Renal cortical epithelial cell (primary cell): ENCODE measurements at places on chromosomes 4 and X.
A peak's percentile ranks its signal among the peaks of the same experiment; 100 is the strongest.

- DNase-seq = no peak
These were observed 260 bp upstream of the CCDC149 start for GRCh38 chr4:24913119-24913485.

DNA sequence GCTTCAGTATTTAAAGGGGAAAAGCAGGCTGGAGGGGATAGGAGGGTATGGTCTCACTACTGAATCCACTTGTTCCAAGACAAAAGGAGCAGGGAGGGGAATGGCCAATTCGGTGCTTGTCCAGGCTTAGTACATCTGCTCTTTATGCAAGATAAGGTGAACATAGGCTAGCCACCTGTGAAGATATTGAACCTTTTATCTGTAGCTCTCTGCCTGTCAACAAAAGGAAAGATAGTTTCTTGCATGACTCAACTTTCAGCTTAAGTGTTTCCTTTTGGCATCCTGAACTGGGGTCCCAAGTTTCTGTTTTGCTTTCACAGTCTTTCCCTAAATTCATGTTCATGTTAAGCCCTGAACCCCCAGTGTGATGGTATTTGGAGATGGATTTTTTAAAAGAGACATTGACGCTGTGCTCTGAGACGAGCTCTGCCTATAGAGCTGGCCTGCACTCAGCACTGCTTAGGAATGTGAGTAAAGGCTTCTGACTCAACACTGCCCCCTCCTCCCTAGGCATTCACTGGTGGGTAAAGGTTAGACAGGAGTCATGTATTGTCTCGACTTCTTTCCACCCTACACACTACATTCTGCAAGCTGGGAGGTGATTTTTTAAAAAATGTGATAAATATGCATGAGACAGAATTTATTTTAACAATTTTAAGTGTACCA, 28.2 kb downstream of the FAM149A start:
- peak; percentile 79 for DNase-seq

GRCh38 chrX:97587171-97587570, 703.5 kb downstream of the RPA4 start:
- no peak for DNase-seq

- no peak for DNase-seq
These were observed 129.5 kb downstream of the GRID2 start for GRCh38 chr4:92433272-92433758.

DNA sequence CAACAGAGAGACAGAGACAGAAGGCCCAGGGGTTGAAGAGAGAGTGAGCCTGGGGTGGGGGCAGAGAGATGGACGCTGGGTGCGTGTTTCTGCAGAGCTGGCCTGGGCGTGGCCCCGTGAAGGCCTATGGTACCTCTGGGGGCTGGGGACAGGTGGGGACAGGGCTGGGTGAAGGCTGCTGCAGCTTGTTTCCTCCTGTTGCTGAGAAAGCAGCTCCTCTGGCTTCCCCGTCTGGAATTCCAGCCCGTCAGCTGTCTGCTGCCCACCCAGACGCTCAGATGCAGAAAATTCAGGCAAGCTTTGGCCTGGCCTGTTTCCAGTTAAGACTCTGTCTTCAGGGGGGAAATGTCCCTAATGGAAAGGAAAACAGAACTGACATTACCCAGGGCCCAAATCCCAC, 76.8 kb upstream of the PSAPL1 start:
- DNase-seq = no peak

- no peak for DNase-seq
These were observed 208.9 kb upstream of the ARHGEF9 start for GRCh38 chrX:63993936-63994335.

- no peak for DNase-seq
These were observed 452.3 kb downstream of the ZIC3 start for GRCh38 chrX:138018145-138018799.

DNA sequence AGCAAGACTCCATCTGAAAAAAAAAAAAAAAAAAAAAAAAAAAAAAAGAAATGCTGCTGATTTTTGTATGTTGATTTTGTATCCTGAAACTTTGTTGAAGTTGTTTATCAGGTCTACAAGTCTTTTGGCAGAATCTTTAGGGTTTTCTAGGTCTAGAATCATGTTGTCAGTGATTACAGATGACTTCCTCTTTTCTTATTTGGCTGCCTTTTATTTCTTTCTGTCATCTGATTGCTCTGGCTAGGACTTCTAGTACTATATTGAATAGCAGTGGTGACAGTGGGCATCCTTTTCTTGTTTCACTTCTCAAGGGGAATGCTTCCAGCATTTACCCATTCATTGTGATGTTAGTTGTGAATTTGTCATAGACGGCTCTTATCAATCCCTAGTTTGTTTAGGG, 334.4 kb downstream of the SPRY1 start:
- no peak for DNase-seq

DNA sequence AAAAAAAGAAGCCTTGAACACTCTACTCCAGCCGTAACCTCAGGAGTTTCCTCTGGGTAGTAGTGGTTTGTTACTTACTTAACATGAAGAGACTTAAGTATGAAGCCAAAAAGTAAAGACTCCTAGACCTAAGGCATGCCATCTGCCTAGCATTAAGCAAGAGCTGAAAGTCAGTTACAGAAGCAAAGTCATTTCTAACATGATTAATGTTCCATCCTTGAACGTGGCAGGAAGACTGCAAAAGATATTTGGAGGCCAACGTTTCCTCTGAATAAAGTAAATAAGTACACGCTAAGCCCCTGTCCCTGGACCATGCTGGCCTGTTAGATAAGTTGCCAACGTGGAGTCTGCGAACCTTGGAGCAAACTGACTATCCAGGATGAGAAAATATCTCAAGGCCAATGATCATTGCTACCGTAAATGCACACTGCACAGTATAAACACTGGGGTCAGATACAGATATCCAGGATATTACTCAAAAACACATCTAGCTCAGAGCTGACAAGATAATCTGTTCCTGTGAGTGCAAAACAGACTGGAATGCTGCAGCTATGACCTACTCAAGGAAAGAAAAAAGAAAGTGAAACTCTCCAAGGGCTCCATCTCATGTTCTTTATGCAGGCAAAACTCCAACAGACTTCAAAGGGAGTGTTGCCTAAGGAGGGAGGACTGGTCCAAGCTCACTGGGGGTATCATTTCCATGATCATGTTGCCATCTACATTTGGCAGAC, 255.8 kb downstream of the COL25A1 start:
- DNase-seq = no peak

- peak; percentile 15 for DNase-seq
These were observed 71.3 kb upstream of the ANKRD50 start for GRCh38 chr4:124783847-124784246.

DNA sequence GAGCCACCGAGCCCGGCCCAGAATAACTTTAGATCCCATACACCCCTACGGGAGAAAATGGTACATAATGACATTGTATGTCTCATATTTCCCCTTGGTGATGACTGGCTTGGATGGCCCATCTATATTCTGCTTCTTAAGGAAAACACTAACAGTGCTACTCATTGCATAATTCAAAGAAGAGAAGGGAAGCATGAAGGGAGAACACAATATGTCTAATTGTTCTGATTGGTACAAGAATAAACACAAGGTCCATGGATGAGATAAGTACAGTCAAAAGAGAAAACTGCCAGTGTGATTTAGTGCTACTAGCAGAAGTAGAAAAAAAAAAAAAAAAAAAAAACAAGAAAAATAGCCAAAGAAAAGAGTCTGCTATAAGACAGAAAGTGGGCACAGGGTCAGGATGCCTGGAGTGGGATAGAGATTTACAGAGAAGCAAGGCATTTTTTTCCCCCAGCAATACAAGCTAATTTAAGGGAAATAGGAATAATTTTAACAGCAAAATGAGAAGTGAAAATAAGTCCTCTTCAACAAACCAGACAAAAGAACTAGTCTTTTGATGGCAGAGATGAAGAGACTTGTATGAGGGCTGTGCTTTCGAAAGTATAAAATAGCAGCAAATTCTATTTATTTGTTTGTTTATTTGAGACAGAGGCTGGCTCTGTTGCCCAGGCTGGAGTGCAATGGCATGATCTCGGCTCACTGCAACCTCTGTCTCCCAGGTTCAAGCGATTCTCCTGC, 96.5 kb upstream of the MAP3K15 start:
- no peak for DNase-seq

- DNase-seq = no peak
These were observed 1153.8 kb downstream of the STIM2 start for GRCh38 chr4:28014469-28014868.

- peak; percentile 93 for DNase-seq
These were observed 90.8 kb downstream of the IRF2 start for GRCh38 chr4:184383497-184384055.

GRCh38 chr4:38832624-38833528, 23.7 kb downstream of the TLR6 start:
- no peak for DNase-seq

- DNase-seq = peak; percentile 39
These were observed 506.9 kb upstream of the PCDH10 start for GRCh38 chr4:132642016-132642817.

GRCh38 chrX:46686003-46686645, 72.8 kb downstream of the SLC9A7 start:
- peak; percentile 6 for DNase-seq

- peak; percentile 28 for DNase-seq
These were observed 41.4 kb upstream of the CXCL13 start for GRCh38 chr4:77564231-77564630.

DNA sequence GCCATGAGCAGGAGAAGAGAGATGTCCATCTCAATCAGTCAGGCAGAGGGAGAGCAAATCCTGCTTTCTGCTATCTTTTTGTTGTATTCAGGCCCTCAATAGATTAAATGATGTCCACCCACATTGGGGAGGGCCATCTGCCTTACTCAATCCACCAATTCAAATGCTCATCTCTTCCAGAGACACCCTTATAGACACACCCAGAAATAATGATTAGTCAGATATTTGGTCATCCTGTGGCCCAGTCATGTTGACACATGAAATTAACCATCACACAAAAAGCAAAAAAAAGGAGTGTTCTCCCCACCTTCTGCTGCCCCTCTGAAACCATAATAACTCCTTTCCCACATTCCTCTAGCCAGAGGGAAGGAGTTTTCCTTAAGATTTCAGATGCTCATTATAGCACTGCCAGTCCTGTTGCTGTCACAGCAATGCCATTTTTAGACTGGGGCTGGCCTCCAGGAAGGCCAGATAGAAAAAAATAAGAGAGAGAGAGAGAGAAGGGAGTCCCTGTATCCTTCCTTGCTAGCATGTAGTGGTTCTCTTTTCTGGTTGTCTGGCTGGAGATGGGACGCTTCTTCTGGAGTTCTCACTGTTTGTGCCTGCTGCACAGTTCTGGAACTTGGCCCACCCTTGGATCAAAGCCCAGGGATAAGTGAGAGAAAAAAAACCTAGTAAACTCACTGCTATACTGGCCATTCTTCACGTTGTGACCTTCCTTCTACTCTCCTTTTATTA, 177.7 kb downstream of the RBM46 start:
- DNase-seq = no peak

DNA sequence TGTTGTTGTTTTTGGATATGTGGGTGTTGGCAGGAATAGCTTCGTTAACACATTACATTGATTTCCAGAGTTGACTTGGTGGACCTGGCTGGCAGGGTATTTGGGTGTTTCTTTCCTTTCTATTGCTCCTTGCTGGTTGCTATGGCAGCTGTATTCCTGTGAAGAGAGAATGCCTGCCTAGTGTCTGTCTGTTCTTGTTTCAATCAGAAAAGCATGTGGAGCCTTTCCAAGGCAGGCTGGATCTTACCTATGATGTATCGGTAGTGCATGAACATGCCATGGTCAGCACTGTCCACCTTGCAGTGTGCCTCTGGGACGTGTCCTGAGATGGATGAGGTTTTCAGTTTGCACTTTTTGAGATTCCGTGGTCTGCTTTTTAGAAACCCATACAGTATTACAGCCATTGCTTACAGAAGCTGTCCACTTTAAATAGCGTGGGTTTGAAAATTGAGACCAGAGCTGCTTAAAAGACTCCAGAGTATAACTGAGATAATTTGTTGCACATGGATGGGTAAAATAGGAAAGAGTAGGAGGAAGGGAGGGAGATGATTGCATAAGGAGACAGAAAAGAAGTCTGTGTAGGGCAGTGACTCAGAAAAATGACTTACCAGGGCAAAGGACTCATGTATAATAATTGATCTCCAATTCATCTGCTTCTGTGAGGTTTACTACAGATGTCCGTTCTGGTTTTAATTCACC, 20.0 kb upstream of the AADAT start:
- peak; percentile 45 for DNase-seq

DNA sequence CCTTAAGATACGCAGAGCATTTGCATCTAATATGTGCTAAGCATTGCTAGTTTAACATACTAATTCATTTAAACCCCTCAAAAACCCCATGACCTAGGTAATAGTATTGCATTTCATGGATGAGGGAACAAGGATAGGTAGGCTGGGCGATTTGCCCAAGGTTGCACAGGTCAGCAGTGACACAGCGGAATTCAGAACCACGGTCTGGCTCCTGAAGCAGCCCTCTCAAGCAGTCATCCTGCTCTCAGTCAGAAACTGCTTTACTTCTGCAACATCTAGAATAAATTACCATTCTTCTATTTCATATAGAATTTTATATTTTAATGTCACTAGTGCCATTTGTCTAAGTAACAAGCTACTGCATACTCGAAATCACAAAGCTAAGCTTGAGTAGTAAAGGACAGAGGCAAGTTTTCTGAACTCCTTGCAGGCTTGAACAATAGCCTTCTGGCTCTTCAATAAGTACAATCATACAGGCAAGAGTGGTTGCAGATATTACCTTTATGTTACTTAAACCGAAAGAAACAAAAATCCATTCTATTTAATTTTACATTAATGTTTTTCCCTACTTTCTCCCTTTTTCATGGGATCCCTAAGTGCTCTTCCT, 555 bp upstream of the SPP1 start:
- peak; percentile 95 for DNase-seq

DNA sequence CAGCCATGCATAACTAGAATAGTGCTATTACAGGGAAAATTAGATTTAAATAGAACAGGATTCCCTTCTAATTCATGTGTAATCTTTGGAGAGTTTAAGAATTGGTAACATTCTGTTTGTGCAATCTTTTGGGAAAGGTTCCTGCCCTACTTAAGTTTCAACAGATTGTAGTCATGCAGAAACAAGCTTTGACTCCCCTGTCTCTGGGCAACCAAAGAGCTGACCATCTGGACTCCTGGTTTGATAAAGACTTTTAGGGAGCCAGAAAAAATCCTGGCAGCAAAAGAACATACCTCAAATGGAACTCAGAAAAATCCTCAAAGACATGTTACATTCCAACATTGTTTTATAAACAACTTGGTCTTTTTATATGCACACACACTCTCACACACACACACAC, 191.1 kb upstream of the NEIL3 start:
- DNase-seq = peak; percentile 60

- no peak for DNase-seq
These were observed 164.4 kb upstream of the FTHL17 start for GRCh38 chrX:31236231-31236630.

- no peak for DNase-seq
These were observed 121.3 kb upstream of the WDR17 start for GRCh38 chr4:175944126-175944910.

GRCh38 chr4:35757836-35758235, 486.5 kb downstream of the ARAP2 start:
- DNase-seq = no peak

- DNase-seq = no peak
These were observed 337.6 kb downstream of the GRID2 start for GRCh38 chr4:92641409-92641808.

DNA sequence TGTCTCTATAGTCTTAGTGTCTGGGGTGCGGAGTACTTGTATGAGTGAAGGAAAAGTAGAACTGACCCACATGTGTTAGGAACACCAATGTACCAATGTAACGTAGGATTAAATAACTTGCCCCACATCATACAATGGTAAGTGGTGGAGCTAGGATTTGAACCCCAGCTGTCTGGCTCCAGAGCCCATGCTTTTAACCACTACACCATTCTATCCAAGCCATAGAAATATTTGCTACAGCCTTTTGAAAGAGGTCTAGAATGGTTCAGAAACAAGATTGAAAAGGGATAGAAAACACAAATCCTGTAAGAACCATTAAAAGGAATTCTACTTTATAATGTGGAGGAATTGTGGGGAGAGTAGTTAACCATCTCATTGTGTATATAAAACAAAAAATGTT, 169.9 kb upstream of the ATP6AP2 start:
- no peak for DNase-seq
